A375 (cell line): ENCODE measurements at places on chromosomes 11 and 22. TPM values are rescaled to one million over a fixed set of nuclear protein-coding genes. Genes with fewer than 3 reads are reported as not detected.

Gene PTH
- not detected in 2 replicates for total RNA-seq

Gene CRYBB3
- total RNA-seq = 1.1 TPM in 1 of 2 replicates, not detected in the other

Gene RGL4
- not detected in 2 replicates for total RNA-seq

Gene GRIK4
- total RNA-seq = not detected in 2 replicates

Gene IGLL1
- not detected in 2 replicates for total RNA-seq

Gene PVALB
- not detected in 2 replicates for total RNA-seq

Gene OR10D3
- total RNA-seq = 0.60 and 1.6 TPM in 2 replicates

Gene A4GALT
- total RNA-seq = 2.3 and 4.9 TPM in 2 replicates

Gene TUBA8
- 0.72 and 1.4 TPM in 2 replicates for total RNA-seq

Gene ANO9
- 0.13 TPM in 1 of 2 replicates, not detected in the other for total RNA-seq

Gene OR2AG2
- 0.08 TPM in 1 of 2 replicates, not detected in the other for total RNA-seq

Gene OR5AK2
- not detected in 2 replicates for total RNA-seq

Gene SNX15
- 16.9 and 18.6 TPM in 2 replicates for total RNA-seq

Gene OR8D1
- not detected in 2 replicates for total RNA-seq

Gene YAP1
- 78.1 and 87.2 TPM in 2 replicates for total RNA-seq

Gene HIPK3
- 13.9 and 18.6 TPM in 2 replicates for total RNA-seq

Gene CHRDL2
- total RNA-seq = not detected in 2 replicates

Gene CBX7
- 3.7 and 4.1 TPM in 2 replicates for total RNA-seq

Gene SYNGR1
- total RNA-seq = 6.8 and 8.7 TPM in 2 replicates

Gene CECR2
- 0.48 and 1.0 TPM in 2 replicates for total RNA-seq

Gene ACRV1
- total RNA-seq = 0.16 TPM in 1 of 2 replicates, not detected in the other

Gene IFITM10
- total RNA-seq = 1.8 and 2.3 TPM in 2 replicates

Gene FBLN1
- total RNA-seq = 1.1 and 1.4 TPM in 2 replicates

Gene CSTPP1
- 26.3 and 28.1 TPM in 2 replicates for total RNA-seq

Gene PHRF1
- total RNA-seq = 29.5 and 31.6 TPM in 2 replicates

Gene KRTAP5-6
- total RNA-seq = not detected in 2 replicates

Gene CFAP68
- total RNA-seq = 30.2 and 41.3 TPM in 2 replicates

Gene PGA3
- total RNA-seq = not detected in 2 replicates

Gene PHOX2A
- total RNA-seq = not detected in 2 replicates

Gene PYGM
- 0.79 and 3.4 TPM in 2 replicates for total RNA-seq

Gene SCT
- not detected in 2 replicates for total RNA-seq

Gene MYBPC3
- total RNA-seq = not detected in 2 replicates

Gene ATL3
- 23.4 and 28.2 TPM in 2 replicates for total RNA-seq

Gene EPS8L2
- 30.5 and 31.8 TPM in 2 replicates for total RNA-seq

Gene CDCA5
- 56.8 and 61.9 TPM in 2 replicates for total RNA-seq

Gene ZNRD2
- 93.6 and 98.5 TPM in 2 replicates for total RNA-seq

Gene CTR9
- 12.1 and 20.7 TPM in 2 replicates for total RNA-seq

Gene PKDREJ
- total RNA-seq = not detected in 2 replicates

Gene SLC5A4
- total RNA-seq = 0.05 TPM in 1 of 2 replicates, not detected in the other

Gene GLYAT
- not detected in 2 replicates for total RNA-seq

Gene CCDC87
- total RNA-seq = 0.11 TPM in 1 of 2 replicates, not detected in the other

Gene SLCO2B1
- total RNA-seq = 0.04 TPM in 1 of 2 replicates, not detected in the other

Gene ZDHHC5
- 34.0 and 44.5 TPM in 2 replicates for total RNA-seq

Gene CABP4
- total RNA-seq = 0.15 TPM in 1 of 2 replicates, not detected in the other

Gene PLAAT5
- not detected in 2 replicates for total RNA-seq

Gene SAA4
- total RNA-seq = not detected in 2 replicates

Gene SYT12
- 0.11 and 0.19 TPM in 2 replicates for total RNA-seq

Gene GLYATL2
- total RNA-seq = 0.66 and 1.4 TPM in 2 replicates

Gene PHETA2
- 0.03 TPM in 1 of 2 replicates, not detected in the other for total RNA-seq

Gene SERPING1
- 0.42 TPM in 1 of 2 replicates, not detected in the other for total RNA-seq
